ENCODE measurements at places on chromosomes 11 and 22. TPM values are rescaled to one million over a fixed set of nuclear protein-coding genes. Genes with fewer than 3 reads are reported as not detected.
A peak's percentile ranks its signal among the peaks of the same experiment; 100 is the strongest.

GRCh38 chr11:28245131-28245530 is 136.9 kb downstream of the METTL15 start:
- no peak for DNase-seq

DNA sequence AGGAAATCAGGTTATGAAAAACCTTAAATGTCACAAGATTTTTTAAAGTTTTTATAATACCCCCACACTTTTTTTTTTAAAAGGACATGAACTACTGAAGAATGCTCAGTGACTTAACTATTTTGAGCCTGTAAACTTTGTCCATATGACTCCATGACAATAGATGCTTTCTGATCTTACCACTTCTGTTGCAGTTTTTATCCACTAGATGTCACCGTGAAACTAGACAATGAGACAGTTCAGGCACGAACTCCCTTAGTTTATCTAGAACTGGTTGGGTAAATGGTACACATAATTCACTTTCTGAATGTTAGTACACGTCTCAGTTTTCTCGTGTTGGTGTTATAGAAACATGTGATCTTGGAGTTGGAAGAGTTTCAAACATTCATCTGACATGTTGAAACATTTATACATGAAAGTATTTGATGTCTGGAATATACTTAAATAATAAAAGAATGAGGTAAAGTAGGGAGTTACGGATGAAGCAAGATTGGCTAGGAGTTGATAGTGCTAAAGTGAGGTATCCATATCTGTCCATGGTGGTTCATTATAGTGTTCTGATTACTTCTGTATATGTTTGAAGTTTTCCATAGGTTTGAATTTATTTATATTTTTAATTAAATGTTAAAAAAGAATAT is 8.1 kb downstream of the CCDC15 start:
- peak; percentile 60 for DNase-seq

GRCh38 chr22:48391171-48391711 is 1436.4 kb downstream of the BRD1 start:
- DNase-seq: no peak

DNA sequence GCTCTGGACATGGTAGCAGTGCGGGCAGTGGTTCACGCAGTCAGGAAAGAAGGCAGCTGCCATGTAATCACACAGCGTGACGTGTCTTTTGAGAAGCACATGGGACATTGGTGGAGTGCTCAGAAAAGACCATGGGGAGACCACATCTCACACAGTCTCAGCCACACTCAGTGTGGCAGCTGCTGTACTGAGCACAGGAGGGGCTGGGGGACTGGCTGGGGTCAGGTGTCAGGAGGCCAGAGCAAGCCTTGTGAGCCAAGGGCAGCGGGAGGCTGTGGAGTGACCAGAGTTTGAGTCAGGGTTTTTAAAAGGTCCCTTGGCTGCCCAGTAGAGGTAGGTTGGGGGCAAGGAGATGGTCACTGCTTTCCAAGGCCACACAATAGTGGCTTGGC is 18.5 kb downstream of the CLDN5 start:
- DNase-seq: no peak

DNA sequence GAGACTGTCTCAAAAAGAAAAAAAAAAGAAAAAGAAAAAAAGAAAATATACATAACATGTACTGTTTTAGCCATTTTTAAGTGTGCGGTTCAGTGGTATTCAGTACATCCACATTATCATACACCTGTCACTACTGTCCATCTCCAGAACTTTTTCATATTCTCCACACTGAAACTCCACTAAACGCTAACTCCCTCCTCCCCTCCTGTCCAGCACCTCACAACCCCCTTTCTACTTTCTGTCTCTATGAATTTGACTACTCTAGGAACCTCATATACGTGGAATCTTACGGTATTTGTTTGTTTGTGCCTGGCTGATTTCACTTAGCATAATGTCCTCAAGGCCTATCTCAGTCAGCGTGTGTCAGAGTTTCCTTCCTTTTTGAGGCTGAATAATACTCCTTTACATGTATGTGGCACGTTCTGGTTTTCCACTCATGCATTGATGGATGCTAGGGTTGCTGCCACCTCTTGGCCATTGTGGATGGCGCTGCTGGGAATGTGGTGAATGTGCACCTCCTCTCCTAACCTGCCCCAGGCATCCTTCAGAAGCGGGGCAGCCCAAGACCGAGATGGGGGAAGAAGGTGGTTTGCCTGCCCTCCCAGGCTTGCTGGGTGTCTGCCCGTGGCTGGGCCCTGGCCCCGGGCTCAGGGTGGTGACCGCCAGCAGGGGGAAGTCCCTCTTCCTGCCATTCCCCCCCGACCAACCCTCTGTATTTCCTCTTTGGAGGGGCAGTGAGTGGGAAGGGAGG is 60.5 kb downstream of the BCR start:
- DNase-seq: no peak

The C11orf68 gene
- total RNA-seq: 21.4 TPM

- no peak for DNase-seq
These were observed 223.4 kb downstream of the FAM76B start for GRCh38 chr11:95566211-95566610.

DNA sequence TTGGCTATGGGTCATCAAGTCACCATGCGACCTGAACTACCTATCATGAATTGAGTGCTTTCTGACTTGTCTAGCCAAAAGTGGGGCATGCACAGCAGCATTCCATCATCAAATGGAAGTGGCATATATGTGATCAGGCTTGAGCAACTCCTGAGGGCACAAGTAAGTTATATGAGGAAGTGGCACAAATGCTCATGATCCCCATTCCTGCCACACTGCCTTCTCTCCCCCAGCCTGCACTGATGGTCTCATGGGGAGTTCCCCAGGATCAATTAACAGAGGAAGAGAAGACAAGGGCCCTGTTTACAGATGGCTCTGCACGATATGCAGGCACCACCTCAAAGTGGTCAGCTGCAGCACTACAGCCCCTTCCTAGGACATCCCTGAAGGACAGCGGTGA is 21.8 kb downstream of the MS4A4E start:
- DNase-seq: no peak

Measured in CD8-positive, alpha-beta memory T cell (primary cell).